Stimulated activated CD8-positive, alpha-beta memory T cell treated with anti-CD3 and anti-CD28 coated beads, Interleukin-15, amount 100 ng/mL, for 24 hours (primary cell): ENCODE measurements at places on chromosomes 3 and 15.

DNA sequence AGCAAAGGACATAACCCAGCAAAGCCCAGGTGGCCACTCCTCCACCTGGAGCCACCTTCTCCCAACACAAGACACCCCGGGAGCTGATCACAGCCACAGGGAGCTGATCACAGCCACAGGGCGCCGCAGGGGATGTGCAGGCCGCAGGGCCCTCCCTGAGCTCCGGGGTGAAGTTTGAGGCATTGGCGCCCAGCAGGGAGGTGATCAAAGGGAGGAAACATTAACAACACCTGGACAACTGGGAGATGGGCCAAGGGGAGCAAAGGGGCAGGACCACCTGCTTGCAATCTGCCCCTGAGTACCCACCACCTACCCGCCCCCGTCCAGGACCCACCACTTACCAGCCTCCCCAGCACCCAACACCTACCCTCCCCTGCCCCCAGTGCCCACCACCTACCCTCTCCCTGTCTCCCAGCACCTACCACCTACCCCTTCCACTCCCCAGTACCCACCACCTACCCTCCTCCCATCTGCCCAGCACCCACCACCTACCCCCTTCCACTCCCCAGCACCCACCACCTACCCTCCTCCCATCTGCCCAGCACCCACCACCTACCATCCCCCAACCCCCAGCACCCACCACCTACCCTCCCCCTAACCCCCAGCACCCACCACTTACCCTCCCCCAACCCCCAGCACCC, 2.4 kb downstream of the UROC1 start:
- no peak for DNase-seq

DNA sequence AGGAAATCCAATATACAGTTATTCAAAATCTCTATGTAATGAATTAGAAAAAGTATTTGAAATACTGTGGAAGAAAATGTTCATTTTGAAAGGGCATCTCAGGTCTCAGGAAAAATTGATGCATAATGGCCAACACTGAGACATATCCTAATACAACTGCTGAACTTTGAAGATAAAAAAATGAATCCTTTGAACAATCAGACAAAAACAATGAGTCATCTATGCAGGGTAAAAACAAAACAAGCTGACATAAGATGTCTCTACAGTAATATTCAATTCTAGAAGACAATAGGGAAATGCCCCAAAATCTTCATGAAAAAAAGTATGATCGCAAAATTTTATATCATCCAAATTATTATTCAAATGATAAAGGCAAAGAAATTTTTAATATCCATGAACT, 34.0 kb upstream of the ZNF280D start:
- no peak for DNase-seq

DNA sequence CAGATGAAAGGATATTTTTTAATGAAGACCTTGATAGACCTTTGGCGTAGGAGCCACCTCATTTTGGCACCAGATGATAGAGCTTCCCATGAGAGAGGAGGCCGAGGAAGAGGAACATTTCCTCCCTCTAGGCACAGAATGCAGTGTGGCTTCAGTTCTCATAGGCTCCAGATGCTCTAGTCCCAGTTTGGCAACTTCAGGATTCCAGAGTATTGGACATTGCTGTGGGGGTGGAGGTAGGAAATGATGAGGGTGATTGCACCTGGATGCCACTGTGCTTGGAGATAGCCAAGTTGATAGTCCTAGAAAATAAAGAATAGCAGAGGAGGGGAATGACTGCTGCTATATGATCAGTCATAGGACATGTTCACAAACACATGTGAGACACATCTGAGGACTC, 58.3 kb upstream of the KY start:
- no peak for DNase-seq

GRCh38 chr3:27756877-27757276, 34.8 kb upstream of the EOMES start:
- no peak for DNase-seq

DNA sequence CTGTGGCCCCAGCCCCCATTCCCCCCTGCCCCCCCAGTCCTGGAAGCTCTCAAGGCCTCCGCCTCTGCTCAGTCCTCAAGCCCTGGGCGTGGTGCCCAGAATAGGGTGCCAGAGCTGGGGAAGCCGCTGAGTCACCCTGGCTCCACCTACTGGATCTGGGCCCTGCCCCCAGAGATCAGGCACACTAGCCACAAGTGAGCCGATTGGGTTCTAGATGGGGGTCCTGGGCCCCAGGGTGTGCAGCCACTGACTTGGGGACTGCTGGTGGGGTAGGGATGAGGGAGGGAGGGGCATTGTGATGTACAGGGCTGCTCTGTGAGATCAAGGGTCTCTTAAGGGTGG, 5.7 kb downstream of the EIF4G1 start:
- DNase-seq, result no peak

DNA sequence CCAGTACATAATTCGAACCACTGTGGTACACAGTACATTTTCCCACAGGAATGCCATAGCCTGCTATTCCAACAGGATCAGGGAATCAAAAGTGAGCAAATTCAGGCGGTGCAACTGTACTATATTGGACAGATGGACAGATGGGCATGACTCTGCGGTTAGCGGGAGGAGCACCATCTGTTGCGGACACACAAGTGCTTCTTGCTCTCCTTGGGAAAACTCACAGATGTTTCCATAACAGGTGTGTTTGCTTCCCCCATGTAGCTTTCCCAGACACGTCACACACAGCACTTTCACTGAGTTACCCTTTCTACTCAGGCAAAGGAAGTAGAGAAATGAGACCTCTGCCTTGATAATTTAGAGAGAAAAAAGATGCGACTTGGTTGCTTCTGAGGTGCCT, 325.1 kb upstream of the THBS1 start:
- no peak for DNase-seq

- no peak for DNase-seq
These were observed 3.5 kb upstream of the CLRN1 start for GRCh38 chr3:150975992-150976368.

- no peak for DNase-seq
These were observed 69.6 kb downstream of the C3orf20 start for GRCh38 chr3:14744556-14744955.

GRCh38 chr15:50764461-50765194, 878 bp downstream of the SPPL2A start:
- no peak for DNase-seq

- DNase-seq, result no peak
These were observed 1.5 kb upstream of the GOLGA8B start for GRCh38 chr15:34584996-34585395.

DNA sequence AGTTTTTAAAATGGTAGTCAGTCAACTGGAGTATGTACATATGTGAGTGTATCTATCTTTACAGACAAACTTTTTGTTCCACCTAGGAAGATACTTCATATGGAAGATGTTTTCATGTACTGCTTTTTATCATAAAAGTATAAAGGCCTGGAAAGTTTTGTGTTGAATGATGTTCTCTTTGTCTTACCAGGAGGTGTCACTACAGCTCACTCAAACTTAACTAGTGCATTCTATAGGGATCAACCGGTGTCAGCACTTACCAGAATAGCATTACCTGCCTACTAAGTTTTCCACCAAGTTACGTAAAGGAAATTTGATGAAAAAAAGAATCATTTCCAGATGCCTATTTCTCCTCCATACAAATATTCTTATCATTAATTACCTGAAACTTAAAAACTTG, 522.6 kb upstream of the SEMA6D start:
- DNase-seq, result no peak

- DNase-seq, result no peak
These were observed 354.8 kb downstream of the MECOM start for GRCh38 chr3:169308654-169309250.
